Epithelial cell of esophagus (primary cell): ENCODE measurements at places on chromosomes 6 and 20.
A peak's percentile ranks its signal among the peaks of the same experiment; 100 is the strongest.

- peak; percentile 39 for DNase-seq
Measured at GRCh38 chr20:17967521-17968365, 851 bp downstream of the SNX5 start.

DNA sequence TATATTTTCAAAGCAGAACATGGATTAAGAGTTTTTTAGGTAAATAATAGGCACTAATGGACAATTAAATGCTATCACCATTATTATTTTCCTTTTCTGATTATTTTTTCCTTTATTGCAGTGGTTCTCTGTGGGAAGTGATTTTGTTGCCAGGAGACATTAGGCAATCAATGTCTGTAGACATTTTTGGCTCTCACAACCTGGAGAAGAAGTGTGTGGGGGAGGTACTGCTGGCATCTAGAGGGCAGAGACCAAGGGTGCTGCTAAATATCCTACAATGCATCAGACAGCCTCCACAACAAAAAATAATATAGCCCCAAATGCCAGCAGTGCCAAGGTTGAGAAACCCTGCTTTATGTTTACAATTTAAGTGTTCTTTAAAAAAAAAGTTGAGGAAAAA lies 8.3 kb downstream of the IFNGR1 start:
- DNase-seq = peak; percentile 15

GRCh38 chr20:41124451-41125094 lies 12.8 kb upstream of the PLCG1 start:
- no peak for DNase-seq

DNA sequence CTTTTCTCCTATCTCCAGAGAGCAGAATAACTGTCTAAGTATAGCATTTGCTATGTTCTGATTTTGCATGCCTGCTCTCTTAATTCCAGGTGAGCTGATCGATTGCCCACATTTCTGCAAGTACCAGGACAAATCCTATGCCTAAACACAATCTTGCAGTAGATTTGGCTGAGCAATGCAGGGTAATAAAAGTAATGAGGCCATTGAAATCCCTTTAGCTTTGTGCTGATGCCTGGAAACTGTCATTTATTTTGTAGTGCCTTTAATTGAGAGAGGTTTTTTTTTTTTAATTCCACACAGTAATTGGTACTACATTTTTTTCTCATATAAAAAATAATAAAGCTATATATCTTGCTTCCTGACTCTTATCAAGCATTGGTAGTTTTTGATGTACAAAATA lies 252.3 kb downstream of the NKAIN2 start:
- DNase-seq = no peak

DNA sequence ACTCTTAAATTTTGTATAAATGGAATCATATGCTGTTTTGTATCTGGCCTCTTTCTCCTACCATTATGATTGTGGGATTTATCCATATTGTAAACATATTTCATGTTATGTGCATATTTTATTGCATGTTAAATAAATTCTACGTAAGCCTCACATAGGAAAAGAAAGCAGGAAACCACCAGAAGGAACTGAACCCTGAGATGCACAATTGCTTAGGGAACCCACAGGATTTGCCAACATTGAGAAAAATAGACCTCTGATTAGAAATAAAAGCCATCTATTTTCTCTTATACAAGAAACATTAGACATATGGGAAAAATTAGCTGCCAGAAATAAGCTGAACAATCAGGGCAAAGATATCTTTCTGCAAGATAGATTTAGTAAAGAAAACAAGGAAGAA lies 111.2 kb upstream of the CARMIL1 start:
- DNase-seq = no peak

DNA sequence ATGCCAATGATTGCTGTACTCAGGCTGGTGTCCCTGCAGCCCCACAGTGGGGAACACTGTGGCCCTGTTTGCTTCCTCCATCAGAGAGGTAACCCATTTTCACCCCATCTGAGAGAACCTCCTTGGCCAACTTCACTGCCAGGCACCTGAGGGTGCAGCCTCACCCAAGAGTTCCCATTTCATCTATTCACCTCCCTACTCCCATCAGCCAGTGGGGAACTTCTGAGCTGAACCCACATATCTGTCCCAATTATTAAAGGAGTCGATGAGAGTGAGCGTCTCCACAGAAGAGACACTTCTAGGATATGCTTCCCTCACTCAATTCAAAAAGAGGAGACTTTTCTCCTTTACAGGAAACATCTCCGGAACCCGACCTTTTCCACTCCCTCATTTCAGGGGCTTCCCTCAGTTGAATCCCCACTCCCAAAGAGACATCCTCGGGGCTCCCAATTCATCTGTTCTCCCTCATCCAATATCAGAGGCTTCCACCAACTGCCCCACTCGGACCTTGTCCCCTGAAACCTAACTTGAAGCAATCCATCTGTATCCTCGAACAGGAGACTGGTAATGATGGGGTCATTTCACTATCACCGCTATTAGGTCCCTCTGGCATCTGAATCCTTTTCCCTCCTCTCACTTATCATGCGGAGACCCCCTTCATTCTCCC lies 988 bp downstream of the UBE2V1 start:
- no peak for DNase-seq

DNA sequence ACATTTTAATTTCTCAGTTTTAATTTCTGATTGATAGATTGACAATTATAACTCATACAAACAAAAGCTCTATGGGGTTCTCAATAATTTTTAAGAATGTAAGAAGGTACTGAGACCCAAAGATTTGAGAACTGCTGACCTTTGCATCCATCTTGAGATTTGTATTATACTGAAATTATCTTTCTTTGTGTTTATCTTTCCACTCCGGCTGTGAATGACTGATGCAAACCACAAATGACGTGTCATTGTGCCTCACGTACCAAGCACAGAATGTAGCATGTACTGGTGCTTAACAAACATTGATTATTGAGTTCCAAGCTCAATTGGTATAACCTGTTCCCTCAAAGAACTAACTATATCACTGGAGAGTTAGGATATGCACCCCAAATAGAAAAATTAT lies 152.1 kb upstream of the SMLR1 start:
- peak; percentile 60 for DNase-seq

DNA sequence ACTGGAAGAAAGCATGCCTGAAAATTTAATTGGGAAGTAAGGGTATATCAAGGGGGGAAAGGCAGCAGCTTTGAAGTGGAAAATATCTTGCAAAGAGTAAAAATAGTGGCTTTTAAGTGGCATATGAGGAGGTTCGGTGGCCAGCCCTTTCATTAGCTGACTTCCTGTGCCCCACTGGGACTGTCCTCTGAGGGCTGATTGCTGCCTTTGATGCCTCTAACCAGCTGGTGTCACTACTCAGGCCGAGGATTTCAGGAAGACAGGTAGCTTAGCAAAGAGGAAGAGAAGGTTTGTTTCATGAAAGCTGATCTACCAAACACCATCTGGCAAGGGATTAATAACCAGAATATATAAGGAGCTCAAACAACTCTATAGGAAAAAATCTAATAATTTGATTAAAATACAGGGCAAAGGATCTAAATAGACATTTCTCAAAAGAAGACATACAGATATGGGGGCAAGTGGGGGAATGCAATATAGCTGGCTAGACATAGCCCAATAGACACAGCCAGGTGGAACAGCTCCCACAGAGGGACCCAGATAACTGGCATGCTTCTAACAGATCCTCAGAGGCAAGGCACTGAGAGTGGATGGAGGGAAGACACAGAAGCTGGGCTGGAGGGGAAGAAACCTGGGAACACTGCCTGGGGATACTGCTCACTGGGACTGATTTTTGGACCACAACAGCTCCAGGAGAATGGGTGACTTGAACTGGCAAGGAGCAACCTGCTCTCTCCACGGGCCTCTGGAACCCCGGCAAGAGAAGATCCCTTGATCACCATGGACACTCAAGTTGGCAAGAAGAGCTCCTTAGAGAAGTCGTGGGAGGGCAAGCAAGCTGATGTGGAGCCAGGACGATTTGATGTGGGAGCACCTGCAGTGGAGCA lies 33.2 kb downstream of the CCN2 start:
- DNase-seq = no peak

DNA sequence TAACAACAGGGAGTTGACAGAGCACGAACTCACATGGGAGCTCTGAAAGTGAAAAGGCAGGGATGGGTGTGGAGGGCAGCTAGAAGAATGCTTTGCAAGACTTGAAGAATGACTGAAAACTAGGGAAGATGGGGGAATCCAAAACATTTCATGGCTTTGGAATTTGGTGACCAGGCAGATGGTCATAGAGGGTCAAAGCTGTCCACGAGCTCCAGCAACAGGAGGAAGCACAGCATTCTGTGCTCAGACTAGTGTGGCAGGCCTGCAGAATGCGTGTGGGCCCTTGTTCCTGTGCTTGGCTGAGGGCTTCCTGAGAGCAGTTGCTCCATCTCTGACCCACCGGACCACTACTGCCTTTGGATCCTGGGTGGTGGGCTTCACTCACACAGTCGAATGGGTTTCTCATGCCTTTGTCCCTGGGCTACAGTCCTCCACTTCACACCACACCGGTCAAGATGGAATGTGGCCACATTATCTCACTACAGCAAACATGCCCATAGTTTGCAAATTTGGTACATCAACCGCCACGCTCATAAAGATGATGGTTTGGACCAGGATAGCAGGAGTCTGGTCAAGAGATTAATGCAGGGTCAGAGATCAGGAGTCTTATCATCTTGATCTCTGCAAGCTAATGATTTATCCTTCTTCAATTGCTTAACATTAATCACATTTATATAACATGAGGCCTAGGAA lies 100.7 kb downstream of the SGK1 start:
- DNase-seq = no peak

GRCh38 chr20:47725248-47725973 lies 59.9 kb downstream of the SULF2 start:
- DNase-seq = peak; percentile 89

- DNase-seq = no peak
Measured at GRCh38 chr20:17621229-17621968, 51.5 kb downstream of the DSTN start.

- no peak for DNase-seq
Measured at GRCh38 chr20:63360850-63361518, at the start of gene CHRNA4. Gene CHRNA4 (minus strand): TSS chr20:63361349. CDS start chr20:63361165, 184 bp downstream.

GRCh38 chr6:170174771-170175643 lies 115.9 kb downstream of the DLL1 start:
- no peak for DNase-seq

DNA sequence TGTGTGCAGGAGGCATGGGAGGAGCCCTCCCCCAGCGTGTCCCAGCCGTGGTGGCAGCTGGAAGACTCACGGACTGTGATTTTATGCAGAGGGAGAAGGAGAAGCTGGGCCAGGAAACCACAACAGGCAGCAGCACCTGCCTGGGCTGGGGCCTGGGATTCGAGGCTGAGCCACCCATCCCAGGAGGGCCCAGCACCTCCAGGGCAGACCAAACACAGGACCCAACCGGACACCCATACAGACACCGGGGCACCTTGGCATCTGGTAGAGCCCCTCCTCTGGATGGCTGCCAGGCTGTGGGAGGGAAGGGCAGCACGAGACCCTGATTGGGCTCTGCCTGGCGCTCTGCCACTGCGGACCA lies 41.7 kb upstream of the CHRNA4 start:
- no peak for DNase-seq

DNA sequence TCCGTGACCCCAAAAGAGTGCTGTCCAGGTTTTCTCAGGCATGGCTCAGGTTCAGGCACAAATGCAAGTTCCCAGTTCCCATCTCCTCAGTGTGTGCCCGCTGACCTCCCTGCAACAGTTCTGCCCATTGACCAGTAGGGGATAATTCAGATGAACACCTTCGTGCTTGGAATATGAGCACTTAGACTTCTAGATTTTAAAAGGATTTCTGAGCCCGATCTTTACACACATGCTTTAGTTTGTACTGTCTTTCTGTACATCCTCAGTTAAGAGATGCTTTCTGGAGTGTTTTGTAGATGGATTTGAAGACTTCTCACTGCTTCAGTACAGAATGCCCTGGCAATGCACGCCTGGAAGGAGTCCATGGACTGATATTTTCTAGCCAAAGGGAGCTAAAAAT lies 239.6 kb upstream of the PLCB4 start:
- no peak for DNase-seq

DNA sequence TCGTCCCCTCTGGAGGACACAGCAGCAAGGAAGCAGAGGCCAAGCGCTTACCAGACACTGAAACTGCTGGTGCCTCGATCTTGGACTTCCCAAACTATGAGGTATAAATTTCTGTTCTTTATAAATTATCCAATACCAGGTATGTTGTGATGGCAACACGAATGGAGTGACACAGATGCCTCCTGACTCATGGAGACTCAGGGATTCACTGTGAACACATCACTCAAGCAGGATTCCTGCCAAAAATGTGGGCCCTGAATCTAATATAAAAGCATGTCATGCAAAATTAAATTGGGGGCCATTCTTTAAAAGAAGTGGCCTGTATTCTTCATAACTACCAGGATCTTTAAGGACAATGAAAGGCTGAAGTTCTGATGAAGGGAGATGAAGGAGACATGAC lies 52.5 kb upstream of the SLC22A23 start:
- peak; percentile 76 for DNase-seq

- no peak for DNase-seq
Measured at GRCh38 chr6:11492464-11493290, 44.9 kb upstream of the TMEM170B start.

- no peak for DNase-seq
Measured at GRCh38 chr20:40335437-40335836, 353.6 kb downstream of the MAFB start.

DNA sequence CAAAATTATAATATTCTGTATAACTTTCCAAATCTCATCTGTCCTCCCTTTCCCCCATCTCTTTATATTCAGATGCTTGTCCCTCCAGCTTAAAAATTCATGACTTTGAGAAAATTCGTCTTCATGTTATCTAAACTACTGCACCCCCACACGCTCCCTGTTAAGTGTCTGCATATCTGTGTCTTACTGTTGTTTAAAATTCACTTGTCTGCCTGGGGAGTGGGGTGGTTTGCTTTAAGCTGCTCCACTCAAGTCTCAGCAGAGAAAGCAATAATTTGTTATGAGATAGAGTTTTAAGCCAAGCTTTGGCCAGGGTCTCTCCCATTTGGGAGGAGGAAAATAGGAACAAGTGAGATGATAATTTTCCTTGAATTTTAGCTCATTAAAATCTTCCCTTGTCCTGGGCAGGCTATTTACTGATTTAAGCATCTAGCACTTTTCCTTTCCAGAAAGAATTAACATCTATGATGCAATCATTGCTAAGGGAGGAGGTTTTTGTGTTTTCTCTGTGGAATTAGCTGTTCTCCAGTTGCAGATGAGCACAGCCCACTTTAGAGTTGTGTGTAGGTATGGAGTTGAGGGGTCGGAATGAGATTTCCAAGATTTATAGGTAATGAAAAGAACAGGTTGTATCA lies 36.8 kb downstream of the MTHFD1L start:
- DNase-seq = no peak

- DNase-seq = no peak
Measured at GRCh38 chr6:53920881-53921280, 126.1 kb downstream of the LRRC1 start.

DNA sequence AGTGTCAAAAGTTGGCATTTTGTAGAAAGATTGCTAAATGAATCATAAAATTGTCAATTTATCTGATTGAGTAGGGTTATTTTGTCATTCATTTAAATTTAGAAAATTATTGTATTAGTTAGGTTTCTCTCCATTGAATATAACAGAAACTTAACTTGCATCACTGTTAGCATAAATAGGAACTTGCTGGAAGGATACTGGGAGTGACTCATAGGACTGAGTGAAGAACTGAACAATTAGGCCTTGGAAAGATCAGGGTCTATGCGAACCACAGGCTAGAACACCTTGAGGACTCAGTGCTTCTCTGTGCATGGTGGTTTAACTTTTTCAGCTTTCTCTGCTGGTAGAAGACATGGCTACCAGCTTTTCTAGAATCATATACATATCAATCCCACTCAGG lies 67.7 kb upstream of the IFNGR1 start:
- peak; percentile 32 for DNase-seq

GRCh38 chr20:5221061-5221430 lies 94.2 kb downstream of the CDS2 start:
- peak; percentile 32 for DNase-seq
